ENCODE measurements at places on chromosomes 7 and 10.

- DNase-seq = no peak
These were observed 26.5 kb downstream of the KIAA1217 start for GRCh38 chr10:24235471-24235870.

DNA sequence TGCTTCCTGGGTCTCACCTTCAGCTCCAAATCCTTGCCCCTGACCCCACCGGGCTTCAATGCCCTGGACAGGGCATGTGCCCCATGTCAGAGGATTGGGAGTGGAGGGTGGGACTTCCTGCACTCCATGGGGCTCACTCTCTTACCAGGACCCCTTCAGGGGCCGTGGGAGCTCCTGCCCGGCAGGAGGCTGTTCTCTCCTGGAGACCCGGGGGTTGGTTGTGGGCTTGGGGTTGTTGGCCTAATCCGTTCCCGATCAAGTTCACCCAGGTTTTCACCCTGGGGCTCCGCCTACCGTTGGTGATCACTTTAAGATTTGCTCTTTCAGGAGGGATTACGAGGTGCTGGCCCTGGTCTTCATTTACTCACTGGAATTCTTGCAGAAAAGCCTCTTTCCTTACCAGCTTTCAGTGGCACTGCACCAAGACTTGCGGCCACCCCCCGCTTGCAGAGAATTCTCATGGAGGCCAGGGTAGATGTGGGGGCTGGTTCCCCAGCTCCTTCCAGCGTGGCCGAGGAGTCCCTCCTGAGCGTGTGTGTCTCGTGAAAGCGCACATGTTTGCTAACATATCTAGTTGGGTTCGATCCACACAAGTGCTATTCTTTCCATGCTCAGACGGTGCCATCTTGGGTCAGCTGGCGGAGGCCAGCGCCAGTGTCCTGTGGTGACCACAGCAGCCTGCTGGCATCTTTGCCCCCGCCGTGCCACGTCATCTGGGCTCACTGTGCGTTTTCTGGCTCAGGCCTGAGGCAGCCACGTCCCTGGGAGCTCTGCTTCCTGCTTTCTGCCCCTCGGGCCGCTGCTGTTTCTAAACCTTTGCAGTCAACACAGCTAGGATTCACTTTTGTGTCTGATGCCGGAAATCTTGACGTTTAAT lies 15.6 kb downstream of the PWWP2B start:
- DNase-seq = no peak

DNA sequence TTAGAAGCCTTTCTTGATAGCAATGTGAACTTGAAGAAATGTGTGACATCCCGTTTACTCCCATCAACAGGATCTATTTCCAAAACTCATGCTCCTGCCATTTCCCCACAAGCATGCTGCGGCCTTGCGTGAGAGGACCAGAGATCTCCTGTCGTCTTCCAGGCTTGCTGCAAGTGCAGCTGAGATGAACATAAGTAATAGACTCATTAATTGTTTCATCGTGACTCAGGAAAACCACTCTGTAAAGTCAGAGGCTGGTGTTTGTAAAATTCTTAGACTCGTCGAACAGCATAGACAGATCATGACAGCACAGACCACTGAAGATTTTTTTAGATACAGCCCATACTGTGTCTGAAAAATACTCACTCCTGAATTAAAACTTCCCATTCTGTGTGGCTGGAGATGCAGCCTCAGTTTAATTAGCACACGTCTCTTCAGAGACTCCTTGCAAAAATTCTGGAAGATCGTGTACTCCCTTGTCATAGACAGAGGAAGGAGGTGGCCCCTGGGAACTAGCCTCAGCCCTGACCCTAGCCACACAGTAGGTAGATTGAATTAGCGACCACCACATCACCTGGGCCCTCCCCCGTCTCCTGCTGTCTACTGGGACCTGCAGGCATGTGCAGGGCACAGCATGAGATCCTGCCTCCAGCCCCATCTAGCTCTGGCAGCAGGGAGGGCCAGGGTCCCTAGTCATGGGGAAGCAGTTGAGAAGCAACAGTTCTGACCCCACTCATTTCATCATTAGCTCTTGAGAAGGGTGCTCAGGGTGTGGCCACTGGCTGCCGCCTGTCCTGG lies 226.0 kb downstream of the CELF2 start:
- DNase-seq = no peak

GRCh38 chr7:155778349-155778748 lies 33.9 kb downstream of the SHH start:
- no peak for DNase-seq

- no peak for DNase-seq
These were observed 1.7 kb upstream of the WDR86 start for GRCh38 chr7:151411551-151411950.

DNA sequence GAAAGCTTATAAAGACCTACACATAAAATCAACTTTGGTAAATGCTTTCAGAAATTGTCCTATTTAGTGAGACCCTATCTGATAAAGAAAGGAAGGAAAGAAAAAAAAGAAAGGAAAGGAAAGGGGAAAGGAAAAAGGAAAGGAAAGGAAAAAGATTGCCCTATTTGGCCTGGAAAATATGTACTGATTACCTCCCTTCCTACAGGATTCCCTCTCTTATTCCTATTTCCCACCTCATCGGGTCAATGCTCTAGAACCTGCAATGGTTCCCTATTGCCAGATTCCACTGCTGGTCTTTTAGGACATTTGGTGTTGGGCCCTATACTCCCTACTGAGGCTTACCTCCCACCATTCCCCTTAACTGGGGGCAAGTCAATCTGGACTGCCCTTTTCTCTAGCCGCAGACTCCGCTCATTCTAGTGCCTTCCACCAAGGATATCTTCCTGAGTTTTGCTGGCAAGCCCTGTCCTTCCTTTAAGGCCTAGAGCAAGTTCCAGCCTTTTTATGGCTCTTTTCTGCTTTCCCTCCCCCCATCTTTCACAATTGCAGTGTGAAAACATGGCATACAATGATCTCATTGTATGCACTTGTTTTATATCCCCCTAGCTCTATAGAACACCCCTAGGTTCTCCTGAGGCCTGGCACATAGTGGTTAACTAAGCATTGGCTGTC lies 4.4 kb downstream of the DDIT4 start:
- no peak for DNase-seq

GRCh38 chr10:124012583-124012982 lies 80.8 kb downstream of the CHST15 start:
- DNase-seq = no peak

GRCh38 chr7:18458830-18459229 lies 36.7 kb upstream of the HDAC9 start:
- DNase-seq = no peak

GRCh38 chr7:26144184-26145080 lies 7.6 kb upstream of the NFE2L3 start:
- DNase-seq = no peak

DNA sequence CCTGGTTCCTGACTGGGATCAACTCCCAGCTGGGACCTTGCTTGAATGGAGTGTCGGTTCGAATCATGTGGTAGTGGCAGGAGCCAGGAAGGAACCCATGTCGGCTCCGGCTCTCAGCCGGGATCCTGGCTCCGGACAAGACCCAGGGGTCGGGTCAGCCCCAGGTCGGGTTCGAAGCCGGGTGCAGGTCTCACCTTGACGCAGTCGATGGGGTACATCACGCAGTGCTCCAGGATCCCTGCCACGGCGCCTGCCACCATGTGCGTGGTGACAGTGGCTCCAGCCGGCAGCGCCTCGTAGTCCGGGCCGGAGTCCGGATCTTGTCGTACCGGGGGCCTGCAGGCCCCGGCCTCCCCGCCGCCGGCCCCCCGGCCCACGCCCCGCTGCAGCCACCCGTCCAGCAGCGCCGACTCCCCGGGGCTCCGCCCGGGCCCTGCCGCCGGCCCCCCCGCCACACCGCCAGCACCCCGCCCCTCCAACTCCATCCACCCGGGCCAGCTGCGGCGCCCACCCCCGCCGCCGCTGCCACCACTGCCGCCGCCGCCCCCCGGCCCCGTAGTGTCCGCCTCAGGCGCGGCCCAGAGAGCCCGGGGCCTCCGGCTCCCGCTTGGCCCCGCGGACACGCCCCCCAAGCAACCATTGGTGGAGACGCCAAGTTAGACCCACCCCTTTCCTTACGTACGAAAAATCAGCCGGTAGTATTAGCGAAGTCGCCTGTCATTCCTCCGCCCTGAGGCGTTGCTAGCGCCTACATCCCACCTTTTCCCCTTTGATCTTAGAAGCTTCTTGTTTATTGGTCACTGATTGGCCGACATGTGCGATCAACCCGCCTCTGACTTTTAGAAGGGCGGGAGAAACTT lies at the start of gene SLC25A28:
TSS of gene SLC25A28 (minus strand) at position 589 of the 860 bp plus-strand sequence. CDS start at position 485, 104 bp downstream.
- peak; percentile 100 for DNase-seq

DNA sequence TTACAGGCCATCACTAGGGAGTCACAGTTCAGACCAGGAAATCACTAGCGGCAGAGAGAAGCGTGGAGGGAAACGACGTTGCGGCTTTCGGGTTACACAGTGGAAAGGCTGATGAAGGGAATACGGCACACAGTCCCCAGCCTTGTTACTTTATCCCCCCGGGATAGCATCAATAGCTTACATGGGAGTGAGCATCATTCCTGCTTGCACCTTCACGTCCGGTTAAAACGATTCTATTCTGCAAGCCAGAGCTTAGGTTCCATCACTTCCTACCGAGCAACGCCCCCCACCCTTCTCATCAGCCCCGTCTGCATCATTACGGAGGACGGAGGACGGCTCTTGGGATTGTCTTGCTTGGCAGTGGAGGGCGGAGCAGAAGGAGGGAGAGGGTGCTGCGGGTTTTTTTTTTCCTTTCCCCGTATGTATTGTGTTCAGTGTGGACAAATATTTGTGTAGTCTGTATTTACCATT lies 124.9 kb downstream of the CLEC2L start:
- no peak for DNase-seq

DNA sequence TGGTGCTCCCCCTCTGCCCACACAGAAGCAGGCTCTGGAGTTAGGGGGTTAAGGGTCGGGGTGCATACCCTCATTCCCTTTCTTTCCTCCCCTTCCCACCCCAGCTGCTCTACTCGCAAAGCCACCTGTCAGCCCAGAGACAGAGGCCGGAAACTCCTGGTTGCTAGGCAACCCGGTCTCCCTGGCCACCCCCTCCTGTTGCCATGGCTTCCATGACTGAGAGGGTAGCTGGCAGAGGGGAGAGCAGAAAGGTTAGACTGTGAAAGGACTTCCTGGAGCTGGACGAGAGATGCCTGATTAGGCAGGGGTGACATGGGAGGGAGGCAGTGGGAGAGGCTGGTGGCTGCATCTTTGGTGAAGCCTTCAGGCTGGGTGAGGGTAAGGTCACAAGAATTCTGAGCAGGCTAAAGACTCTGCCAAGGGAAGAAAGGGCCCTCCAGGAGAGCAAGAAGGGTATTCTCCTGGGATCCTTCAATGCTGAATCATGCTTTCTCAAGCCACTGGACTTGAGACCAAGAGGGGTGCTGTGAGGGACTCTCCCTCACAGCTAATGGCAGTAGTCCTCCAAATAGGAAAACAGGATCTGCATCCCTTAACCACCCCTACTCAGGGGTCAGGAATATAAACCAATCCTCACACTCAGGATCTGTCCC lies 5.4 kb downstream of the PSD start:
- DNase-seq = no peak

DNA sequence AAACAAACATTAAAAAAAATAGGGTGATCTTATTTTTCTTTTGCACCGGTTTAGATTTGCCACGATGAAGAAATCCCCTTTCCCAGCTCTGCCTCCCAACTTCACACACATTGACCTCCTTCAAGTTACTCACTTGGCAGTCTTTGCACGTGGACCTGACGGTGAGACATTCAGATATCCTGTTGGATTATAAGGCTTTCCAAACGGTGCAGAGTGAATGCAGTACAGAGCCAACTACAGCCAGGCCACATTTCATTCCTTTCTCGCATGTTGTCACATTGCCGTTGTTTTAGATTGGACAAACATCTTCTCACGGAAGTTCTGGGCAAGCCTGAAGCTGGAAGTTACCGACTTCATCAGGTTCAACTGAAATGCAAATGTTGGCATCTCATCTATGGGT lies 159.2 kb downstream of the HDAC9 start:
- DNase-seq = no peak

GRCh38 chr10:101619983-101620382 lies 31.9 kb downstream of the DPCD start:
- no peak for DNase-seq

DNA sequence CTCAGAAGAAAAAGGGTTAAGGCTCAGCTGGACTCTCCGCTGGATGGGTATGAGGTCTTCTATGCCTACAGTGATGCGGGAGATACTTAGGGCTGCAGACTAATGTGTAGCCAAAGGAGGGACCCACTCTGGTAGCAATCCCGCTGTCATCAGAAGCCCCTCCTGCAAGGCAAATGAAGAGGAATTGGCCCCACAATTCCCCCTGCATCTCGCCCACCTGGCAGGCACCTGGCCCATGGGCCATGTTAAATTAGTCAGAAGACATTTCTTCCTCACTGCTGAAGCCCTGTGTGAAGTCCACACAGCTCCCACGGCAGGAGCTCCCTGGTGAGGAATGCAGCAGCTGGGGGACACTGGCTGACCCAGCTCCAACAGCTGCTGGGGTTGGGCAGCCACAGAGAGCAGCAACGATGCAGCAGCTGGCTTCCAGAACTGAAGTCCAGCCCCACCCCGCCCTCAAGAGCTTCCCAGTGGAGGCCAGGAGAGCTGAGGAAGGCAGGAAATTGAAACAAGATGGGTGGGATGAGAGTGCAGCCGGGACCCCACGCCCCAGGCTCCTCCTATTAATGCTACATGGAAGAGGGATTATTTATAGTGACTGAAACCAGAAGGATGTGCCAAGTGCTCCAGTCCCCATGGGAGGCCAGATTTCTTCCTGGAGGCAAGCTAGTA lies 5.5 kb downstream of the VSTM4 start:
- DNase-seq = no peak

DNA sequence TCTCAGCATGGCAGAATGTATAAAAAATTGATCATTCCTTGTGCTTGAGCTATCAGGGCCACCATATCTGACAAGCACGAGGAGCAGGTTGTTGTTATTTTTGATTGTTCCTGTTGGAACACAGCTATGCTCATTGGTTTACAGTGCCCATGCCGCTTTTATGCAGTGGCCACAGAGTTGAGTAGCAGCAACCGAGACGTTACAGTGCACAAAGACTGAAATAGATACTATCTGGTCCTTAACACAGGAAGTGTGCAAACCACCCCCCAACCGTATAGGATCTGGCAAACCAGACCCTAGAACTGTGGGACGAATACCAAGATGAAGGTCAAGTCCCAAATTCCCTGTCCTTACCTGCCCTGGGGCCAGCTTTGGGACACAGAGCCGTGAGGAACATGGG lies 216.6 kb downstream of the KLF6 start:
- DNase-seq = no peak

DNA sequence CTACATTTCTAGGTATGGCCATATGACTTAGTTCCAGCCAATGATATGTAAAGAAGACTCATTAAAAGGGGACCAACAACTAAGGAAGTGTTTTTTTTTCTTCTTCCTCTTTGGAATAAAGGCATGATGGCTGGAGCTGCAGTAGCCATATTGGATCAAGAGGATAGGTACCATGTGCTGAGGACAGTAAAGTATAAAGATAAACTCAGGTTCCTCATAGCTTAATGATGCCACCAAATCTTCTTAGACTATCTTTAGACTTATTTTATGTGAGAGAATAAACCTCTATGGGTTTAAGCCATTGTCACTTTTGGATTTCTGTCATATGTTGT lies 85.3 kb downstream of the ANLN start:
- DNase-seq = no peak

GRCh38 chr10:15084502-15084922 lies 4.1 kb downstream of the ACBD7 start:
- DNase-seq = peak; percentile 85
